ENCODE measurements at places on chromosomes 2 and 18.

DNA sequence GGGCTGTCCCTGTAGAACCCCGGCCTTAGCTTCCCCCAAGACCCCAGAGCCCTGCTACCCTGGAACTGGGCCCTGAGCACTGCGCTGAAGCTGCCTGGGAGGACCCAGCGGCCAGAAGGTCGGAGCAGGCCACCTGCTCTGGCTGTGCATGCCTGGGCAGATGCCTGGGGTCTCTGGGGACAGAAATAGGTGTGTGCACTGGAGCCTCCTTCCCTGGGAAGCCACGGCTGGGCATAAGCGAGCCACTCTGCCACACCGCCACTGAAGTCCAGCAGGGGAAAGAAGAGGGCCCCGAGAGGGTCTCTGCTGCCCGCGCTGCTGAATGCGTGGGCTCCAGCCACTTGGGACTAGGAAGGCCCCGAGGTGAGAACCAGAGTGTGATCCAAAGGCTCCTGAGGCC, 6.7 kb downstream of the GBX2 start:
- no peak overlapping the region for H3K27ac ChIP-seq
- H3K4me1 ChIP-seq: peaks cover 10% of the 10 kb centered on the region
- H3K27me3 ChIP-seq: peaks cover 9% of the 10 kb centered on the region
- DNase-seq: no peak
- no peak overlapping the region for H3K4me3 ChIP-seq

- no peaks in the 10 kb centered on the region for H3K36me3 ChIP-seq
- H3K4me3 ChIP-seq: no peak overlapping the region
- DNase-seq: peak; percentile 27
- H3K27me3 ChIP-seq: no peaks in the 10 kb centered on the region
Observed at GRCh38 chr2:128489526-128490273, 171.0 kb upstream of the HS6ST1 start.

DNA sequence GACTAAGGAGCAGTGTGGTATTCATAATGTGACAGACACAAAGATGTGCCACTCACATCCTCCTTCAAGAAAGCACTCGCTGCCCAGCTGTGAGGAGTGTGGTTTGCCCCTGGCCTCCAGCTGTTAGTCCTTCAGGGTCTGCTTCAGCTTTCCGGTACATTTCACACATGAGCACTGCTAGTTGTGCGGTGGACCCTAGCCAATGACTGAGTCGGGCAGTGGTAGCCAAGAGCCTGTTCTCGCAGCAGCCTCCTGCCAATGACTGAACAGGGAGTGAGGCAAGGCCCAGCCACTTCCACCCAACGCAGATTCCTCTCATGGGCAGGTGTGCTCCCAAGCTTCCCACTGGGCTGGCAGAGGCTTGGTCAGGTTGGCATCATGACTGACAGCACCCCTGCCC, 254.3 kb downstream of the RBM43 start:
- H3K4me1 ChIP-seq: no peaks in the 10 kb centered on the region
- no peak overlapping the region for H3K4me3 ChIP-seq
- no peak overlapping the region for H3K27ac ChIP-seq
- no peaks in the 10 kb centered on the region for H3K36me3 ChIP-seq

DNA sequence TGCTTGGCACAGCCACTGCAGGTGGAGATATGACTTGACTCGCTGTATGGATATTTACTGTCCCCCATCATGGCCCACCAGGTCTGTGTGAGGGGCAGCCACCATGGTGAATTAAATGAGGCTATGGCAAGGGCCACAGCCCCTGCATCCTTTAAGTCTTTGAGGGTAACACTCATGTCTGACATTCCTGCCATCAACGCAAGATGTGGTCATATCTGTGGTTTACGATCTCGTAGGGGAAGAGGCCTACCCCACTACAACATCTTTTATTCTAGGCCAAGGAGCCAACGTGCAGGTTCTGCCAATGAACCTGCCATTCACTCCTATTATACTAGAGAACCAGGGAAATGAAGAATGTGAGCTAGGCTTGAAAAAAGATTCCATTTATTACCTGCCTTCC, 381.6 kb upstream of the ID2 start:
- H3K27me3 ChIP-seq: no peaks in the 10 kb centered on the region

DNA sequence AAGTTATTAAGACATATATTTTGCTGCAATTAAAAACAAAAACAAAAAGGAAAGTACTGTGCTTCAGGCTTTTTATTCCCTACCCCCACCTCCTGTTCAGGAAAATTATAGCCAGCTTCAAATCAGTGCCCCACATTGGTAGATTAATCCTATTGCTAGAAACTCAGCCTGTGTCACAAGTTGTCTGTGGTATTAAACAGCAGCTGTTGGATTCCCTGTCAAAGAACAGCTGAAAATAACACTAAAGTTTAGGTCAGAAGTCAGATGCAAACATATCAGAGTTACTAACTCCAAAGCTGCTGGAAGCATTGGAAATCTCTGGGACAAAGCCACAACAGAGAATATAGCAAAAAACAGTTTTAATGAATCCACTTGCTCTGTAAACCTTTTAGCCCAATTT, 818 bp upstream of the CCDC141 start:
- H3K4me1 ChIP-seq: peaks cover 12% of the 10 kb centered on the region
- H3K27ac ChIP-seq: no peak overlapping the region
- DNase-seq: no peak
- no peak overlapping the region for H3K4me3 ChIP-seq

GRCh38 chr2:49858657-49859056, 704.3 kb upstream of the FSHR start:
- H3K4me1 ChIP-seq: no peaks in the 10 kb centered on the region
- H3K36me3 ChIP-seq: no peaks in the 10 kb centered on the region
- no peak overlapping the region for H3K4me3 ChIP-seq
- H3K27ac ChIP-seq: no peak overlapping the region
- no peak for DNase-seq

DNA sequence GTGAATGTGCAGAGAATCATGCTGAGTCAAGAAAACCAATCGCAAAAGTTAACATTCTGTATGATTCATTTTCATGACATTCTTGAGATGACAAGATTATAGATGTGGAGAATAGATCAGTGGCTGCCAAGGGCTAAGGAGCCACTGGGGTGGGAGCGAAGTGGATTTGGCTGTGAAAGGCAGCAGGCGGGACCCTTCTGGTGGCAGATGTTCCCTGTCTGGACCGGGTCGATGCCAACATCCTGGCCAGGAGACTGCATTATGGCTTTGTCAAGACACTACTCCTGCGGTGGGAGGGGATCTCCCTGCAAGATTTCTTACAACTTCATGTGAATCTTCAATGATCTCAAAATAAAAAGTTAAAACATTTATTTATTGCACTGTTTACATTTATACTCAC, 427.9 kb downstream of the GALR1 start:
- no peaks in the 10 kb centered on the region for H3K27me3 ChIP-seq
- H3K27ac ChIP-seq: no peak overlapping the region
- no peaks in the 10 kb centered on the region for H3K4me1 ChIP-seq
- DNase-seq: no peak

DNA sequence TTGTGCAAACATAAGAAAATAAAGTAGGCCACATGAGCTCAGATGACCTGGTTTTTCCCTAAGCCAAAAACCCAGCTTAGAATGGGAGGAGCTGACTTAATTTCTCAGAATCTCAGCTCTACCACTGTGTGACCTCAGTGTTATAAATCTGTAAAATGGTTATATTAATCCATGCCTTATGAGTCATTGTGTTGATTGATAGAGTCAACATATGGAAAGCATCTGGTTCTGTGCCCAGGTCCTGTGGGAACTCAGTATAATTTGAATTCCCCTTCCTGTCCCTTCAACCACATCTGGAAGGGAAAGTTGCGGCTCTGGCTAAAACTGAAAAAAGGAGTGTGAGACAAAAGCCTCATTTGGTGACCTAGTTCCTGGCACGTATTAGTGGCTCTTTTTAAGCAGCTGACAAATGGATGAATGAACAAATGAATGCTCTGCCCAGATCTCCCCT, 25.7 kb downstream of the TMEM177 start:
- H3K36me3 ChIP-seq: no peaks in the 10 kb centered on the region
- H3K4me1 ChIP-seq: no peaks in the 10 kb centered on the region
- no peak overlapping the region for H3K4me3 ChIP-seq
- no peaks in the 10 kb centered on the region for H3K27me3 ChIP-seq

DNA sequence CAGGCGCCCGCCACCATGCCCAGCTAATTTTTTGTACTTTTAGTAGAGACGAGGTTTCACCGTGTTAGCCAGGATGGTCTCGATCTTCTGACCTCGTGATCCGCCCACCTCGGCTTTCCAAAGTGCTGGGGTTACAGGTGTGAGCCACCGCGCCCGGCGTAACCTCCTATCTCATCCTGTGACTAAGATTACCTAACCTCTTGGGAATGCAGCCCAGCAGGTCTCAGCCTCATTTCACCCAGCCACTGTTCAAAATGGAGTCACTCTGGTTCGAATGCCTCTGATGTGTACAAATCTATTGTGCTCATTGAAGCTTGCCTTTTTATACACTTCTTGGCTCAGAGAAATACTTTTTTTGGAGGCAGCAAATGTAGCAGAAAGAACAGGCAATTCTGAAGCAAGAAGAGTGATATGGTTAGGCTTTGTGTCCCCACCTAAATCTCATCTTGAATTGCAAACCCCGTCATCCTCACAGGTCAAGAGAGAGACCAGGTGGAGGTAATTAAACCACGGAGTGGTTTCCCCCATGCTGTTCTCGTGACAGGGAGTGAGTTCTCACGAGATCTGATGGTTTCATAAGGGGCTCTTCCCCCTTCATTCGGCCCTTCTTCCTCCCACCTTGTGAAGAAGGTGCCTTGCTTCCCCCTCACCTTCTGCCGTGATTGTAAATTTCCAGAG, 60.6 kb downstream of the SLC4A3 start:
- no peaks in the 10 kb centered on the region for H3K27me3 ChIP-seq
- no peak overlapping the region for H3K4me3 ChIP-seq
- no peaks in the 10 kb centered on the region for H3K36me3 ChIP-seq
- peaks cover 30% of the 10 kb centered on the region for H3K4me1 ChIP-seq
- H3K27ac ChIP-seq: peak overlapping the region; percentile 88
- no peak for DNase-seq

DNA sequence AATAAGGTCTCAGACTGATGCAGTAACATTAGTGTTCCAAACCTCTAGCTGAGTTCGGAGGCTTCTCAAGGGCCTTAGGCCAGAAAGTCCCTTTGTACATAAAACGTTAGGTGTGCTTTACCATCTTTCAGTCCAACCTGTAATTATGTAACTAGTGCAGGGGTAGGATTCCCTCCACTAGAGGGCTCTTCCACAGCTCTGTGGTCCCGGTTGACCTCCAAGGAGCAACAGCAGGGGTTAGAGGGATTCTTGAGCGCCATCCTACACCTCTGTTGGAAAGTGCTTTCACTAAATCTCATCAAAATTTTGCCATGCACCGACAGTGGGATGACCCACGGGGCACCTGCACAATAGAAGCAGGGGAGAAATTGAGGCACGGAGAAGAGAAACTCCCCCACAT, 155.8 kb upstream of the LRP1B start:
- no peaks in the 10 kb centered on the region for H3K27me3 ChIP-seq
- no peaks in the 10 kb centered on the region for H3K4me1 ChIP-seq
- H3K4me3 ChIP-seq: no peak overlapping the region
- no peak overlapping the region for H3K27ac ChIP-seq

DNA sequence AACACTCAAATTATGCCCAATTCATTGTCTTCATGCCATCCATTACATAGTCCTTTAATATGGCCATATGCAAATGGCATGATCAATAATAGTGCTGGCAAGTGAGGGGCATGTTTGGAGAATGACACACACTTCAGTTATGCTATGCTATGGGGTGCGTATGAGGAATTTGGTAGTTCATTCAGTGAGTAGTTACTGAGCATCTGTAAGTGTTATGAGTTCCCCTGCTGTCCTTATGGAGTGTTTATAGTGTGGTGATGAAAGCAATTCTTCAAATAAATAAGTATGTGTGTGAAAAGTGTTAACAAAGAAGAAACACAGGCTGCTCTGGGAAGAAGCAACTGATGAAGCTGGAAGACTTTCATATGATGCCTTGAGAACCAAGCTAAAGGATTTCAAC, 383.7 kb upstream of the SLC14A2 start:
- H3K27ac ChIP-seq: no peak overlapping the region
- H3K27me3 ChIP-seq: no peaks in the 10 kb centered on the region
- H3K4me1 ChIP-seq: no peaks in the 10 kb centered on the region
- DNase-seq: no peak
- no peak overlapping the region for H3K4me3 ChIP-seq

DNA sequence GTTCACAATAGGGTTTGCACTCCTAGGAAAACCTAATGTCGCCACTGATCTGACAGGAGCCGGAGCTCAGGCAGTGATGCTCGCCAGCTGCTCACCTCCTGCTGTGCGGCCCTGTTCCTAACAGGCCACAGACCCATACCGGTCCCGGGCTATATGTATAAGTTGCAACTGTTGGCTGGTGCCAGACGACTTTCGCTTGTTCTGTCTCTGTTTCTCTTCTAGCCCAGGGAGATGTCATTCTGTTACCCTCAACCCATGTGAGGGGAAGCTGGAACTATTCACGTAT, 170.3 kb downstream of the BCL2 start:
- H3K27ac ChIP-seq: no peak overlapping the region
- no peaks in the 10 kb centered on the region for H3K36me3 ChIP-seq
- no peak for DNase-seq
- H3K4me1 ChIP-seq: peaks cover 50% of the 10 kb centered on the region

DNA sequence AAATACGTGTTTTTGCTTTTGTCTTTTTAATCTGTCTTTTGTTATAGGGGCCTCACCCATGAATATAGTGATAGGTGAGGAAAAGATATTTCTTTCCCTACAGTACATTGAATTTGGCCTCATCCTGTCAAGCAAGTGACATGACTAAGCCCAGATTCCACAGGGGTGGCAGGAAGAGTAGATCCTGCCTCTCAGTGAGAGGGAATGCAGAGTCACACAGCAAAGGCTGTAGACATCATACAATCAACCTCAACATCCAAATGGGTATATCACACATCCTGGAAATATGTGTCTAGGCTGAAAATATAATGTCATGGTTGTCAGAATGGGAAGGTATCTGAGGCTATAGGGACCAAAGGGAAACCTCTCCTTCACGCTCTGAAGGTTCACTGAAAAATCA, 269.6 kb downstream of the CDH20 start:
- no peaks in the 10 kb centered on the region for H3K27me3 ChIP-seq
- no peaks in the 10 kb centered on the region for H3K36me3 ChIP-seq
- no peaks in the 10 kb centered on the region for H3K4me1 ChIP-seq
- DNase-seq: no peak
- H3K27ac ChIP-seq: no peak overlapping the region

DNA sequence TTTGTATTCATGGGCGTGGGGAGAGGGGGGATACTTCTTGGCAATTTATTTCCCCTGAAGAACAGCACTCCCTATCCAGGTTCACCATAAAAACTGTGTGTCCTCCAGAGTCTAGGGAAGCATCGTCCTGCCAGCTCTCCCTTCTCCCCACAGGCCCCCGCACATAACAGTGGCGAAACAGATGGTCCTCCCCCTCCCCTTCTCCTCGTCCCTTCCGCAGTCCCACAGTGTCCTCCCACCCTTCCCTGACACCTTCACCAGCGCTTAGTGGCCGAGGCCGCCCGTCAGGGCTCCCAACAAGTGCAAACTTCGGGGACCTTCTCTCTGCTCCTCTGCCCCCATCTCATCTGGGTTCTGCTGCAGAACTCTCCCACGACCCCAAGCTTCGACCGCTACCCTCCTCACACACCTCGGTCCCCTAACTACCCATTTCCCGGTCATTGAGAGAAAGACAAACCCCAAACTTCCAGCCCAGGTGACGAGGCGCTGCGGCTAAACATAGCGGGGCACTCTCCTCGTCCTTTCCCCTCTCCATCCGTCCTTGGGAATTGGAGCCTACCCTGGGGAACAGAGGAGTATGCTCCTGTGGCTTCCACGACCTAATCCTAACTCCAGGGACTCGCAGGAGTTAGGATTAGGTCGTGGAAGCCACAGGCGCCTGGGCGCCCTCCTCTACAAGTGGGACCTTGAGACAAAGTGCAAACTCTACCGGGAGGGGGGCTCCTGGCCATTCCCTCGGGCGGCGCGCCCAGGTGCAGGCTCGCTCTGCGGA, 971 bp downstream of the ZNF385B start:
- no peaks in the 10 kb centered on the region for H3K36me3 ChIP-seq
- peaks cover 7% of the 10 kb centered on the region for H3K4me1 ChIP-seq
- H3K27me3 ChIP-seq: no peaks in the 10 kb centered on the region
- DNase-seq: no peak
- no peak overlapping the region for H3K27ac ChIP-seq
